ENCODE measurements at places on chromosomes 16 and 17.

DNA sequence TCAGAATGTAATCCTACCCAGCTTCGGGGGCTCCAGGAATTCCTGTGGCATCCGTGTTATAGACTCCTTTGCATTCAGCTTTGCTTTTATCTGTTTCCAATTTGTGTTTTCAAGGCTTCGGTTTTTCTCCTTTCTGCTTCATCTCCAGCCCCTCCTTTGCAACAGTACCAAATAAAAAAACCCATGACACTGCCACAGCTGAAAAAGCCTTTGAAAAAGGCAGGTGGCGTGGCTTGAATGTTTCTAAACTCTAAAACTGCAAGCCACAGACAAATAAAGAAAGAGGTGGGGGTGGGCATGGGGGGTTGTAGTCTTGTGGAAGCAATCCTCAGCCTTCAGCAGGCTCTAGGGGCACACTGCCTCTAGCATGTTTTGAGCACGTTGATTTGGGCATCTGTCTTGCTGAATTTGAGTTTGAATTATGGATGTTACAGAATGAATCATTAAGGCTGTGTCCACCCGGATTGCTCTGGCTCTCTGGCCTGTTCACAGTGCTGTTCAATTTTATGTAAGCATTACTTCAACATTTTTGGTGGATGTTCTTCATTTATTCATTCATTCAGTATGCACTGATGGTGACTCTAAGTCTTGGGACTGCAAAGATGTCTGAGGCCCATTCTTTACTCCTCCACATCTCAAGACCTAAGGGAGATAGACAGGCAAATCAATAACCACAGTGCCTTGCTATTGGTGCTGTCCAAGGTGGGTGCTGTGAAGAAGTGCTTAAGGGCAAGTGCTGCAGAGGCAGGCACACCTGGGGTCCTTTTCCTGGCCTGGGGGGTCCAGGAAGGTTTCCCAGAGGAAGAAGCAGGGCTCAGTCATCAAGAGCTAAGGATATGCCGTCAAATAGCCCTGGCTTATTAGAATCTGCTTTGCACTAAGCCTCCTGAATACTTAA lies 77.4 kb downstream of the CDH13 start:
- no peak overlapping the region for H3K4me3 ChIP-seq
- peaks cover 17% of the 10 kb centered on the region for H3K27me3 ChIP-seq
- no peaks in the 10 kb centered on the region for H3K36me3 ChIP-seq
- no peak for DNase-seq
- no peaks in the 10 kb centered on the region for H3K4me1 ChIP-seq
- H3K27ac ChIP-seq = no peak overlapping the region

GRCh38 chr16:69513180-69513966 lies 52.4 kb upstream of the NFAT5 start:
- no peaks in the 10 kb centered on the region for H3K27me3 ChIP-seq
- H3K4me3 ChIP-seq = no peak overlapping the region
- no peaks in the 10 kb centered on the region for H3K36me3 ChIP-seq
- DNase-seq = no peak
- no peaks in the 10 kb centered on the region for H3K4me1 ChIP-seq
- no peak overlapping the region for H3K27ac ChIP-seq

DNA sequence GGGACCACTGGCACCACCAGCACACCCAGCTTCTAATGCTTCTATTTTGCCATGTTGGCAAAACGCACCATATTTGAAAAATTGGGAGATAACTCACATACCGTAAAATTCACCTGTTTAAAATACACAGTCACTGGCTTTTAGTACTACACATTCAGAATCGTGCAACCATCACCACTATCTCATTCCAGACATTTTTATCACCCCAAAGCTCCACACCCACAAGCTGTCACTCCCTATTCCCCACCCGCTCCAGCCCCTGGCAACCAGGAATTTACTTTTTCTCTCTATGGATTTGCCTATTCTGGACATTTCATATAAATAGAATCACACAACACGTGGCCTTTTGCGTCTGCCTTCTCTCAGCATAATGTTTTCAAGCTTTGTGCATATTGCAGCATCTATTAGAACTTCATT lies 25.0 kb downstream of the PPL start:
- no peaks in the 10 kb centered on the region for H3K4me1 ChIP-seq
- H3K4me3 ChIP-seq = no peak overlapping the region
- H3K27ac ChIP-seq = no peak overlapping the region
- DNase-seq = no peak
- H3K27me3 ChIP-seq = no peaks in the 10 kb centered on the region

DNA sequence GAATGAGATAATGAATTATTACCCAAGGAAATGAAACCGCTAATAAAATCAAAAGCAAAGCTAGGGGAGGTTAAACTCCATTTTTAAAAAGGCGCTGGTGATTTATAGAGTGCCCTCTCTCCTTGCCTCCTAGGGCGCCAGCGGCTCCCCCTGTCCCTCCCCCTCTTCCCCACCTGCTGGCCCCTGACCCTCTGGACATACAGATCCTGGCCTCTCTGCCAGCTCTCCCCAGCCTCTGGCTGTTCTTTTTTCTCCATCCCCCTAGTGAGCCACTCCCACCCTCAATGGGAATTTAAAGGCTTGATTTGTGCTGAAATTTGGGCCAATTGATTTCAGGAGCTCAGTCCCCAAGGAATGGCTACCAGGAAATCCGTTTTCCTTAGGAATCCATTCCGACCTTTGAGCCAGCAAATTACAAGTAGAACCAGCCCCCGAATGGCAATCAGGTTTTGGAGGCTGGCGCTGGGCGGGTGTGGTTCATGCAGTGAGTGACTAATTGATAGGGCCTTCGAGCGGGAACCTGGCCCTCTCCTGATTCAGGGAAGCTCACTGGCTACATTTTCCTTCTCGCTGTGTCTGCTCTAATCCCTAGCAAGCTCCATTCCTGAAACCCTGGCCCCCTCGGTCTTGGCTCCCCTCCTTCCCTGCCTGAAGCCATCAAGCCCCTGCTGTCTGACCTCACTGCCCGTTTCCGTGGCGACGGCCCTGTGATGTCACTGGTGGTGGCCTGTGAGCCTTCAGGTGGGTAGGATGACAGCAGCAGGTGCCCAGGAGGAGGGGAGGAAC lies 141.9 kb upstream of the SDK2 start:
- peaks cover 21% of the 10 kb centered on the region for H3K4me1 ChIP-seq
- no peak overlapping the region for H3K27ac ChIP-seq
- no peak for DNase-seq
- peaks cover 20% of the 10 kb centered on the region for H3K27me3 ChIP-seq
- H3K36me3 ChIP-seq = no peaks in the 10 kb centered on the region

DNA sequence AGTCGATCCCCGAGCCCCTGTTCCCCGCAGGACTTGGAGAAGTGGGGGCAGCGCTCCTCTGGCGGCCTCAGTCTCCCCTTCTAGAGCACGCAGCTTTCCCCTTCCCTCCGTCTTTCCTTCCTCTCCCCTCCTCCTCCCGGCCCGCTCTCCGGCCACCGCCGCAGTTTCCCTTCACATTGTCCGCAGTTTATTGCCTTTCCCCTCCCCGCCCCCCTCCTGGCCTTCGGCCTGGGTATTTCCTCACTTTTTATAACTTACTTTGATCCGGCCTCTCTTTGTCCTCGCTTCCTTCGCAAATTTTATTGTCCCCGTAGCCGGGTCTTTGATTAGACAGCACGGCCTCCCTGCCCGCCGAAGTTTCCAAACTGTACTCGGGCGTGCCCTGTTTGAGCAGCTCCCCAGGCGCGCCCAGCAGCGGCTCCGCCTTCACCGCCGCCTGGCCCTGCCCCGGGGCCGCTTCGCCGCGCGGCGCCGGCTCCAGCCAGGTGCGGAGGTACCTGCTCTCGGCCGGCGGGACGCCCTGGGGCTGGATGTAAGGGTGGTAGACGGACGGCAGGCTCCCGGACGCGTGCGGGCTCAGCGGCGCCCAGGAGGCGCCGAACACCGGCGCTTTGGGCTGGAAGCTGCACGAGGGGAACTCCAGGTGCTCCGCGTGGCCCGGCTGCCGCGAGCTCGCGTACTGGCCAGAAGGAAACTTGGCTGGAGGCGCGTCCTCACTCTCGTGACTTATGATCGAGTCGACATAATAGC lies 488 bp downstream of the HOXB9 start:
- H3K27me3 ChIP-seq = peaks cover 93% of the 10 kb centered on the region
- no peak for DNase-seq
- no peak overlapping the region for H3K4me3 ChIP-seq
- H3K4me1 ChIP-seq = peaks cover 4% of the 10 kb centered on the region
- no peak overlapping the region for H3K27ac ChIP-seq

- no peaks in the 10 kb centered on the region for H3K4me1 ChIP-seq
- no peak for DNase-seq
- no peak overlapping the region for H3K27ac ChIP-seq
- H3K36me3 ChIP-seq = no peaks in the 10 kb centered on the region
- peaks cover 4% of the 10 kb centered on the region for H3K27me3 ChIP-seq
These were observed 21.5 kb downstream of the MYH11 start for GRCh38 chr16:15835136-15835878.

All from progenitor cell of endocrine pancreas (in vitro differentiated cells).